ENCODE measurements at places on chromosomes 2 and 18.

DNA sequence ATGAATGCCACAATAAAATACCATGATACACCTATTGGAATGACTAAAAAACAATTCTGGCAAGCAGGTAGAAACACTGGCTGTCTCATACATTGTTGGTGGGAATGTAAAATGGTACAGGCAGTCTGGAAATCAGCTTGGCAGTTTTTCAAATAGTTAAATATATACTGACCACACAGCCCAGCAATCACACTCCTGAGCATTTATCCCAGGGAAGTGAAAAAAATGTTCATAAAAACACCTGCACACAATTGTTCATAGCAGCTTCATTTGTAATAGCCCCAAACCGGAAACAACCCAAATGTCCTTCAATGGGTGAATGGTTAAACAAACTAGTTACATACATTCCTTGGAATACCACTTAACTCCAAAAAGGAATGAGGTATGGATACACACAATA is 137.2 kb downstream of the TFCP2L1 start:
- DNase-seq: no peak

- peak; percentile 52 for DNase-seq
These were observed 37.9 kb downstream of the SLC38A11 start for GRCh38 chr2:164917296-164917903.

DNA sequence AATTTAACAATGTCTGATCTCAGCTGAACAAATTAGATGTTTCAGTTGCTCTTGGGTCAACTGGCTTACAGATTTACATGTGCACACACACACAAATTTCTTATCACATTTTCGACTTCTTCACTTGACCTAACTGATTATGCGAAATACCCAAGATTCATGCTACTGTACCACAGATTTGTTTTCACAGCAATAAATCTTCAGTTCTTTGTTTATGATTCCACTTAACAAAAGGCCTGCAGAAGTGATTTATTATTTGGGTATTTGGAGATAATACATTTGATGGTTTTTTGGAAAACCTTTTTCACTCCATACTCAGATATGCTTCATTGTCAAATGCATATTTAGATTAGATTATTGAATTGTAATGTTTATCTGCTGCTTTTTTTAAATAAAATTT is 129.0 kb downstream of the GALNT1 start:
- DNase-seq: no peak

DNA sequence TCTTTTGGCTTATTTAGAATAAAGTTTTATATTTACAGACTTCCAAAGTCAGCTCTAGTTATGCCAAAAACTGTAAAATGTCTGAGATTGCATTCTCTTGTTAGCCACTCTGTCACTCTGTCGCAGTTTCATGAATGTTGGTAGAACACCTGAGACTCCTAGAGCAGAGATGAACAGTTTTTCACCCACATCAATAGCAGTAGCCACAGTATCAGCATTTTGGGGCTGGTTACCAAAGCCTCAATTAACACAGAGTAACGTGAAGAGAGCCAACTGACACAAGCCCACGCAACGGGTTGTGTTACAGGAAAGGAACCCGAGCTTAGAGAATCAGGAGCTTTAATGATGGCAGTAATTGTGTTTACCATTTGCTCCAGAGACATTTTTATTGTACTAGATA is 443.0 kb upstream of the SLC39A10 start:
- no peak for DNase-seq

GRCh38 chr2:15555760-15556193 is 5.4 kb downstream of the NBAS start:
- DNase-seq: no peak

DNA sequence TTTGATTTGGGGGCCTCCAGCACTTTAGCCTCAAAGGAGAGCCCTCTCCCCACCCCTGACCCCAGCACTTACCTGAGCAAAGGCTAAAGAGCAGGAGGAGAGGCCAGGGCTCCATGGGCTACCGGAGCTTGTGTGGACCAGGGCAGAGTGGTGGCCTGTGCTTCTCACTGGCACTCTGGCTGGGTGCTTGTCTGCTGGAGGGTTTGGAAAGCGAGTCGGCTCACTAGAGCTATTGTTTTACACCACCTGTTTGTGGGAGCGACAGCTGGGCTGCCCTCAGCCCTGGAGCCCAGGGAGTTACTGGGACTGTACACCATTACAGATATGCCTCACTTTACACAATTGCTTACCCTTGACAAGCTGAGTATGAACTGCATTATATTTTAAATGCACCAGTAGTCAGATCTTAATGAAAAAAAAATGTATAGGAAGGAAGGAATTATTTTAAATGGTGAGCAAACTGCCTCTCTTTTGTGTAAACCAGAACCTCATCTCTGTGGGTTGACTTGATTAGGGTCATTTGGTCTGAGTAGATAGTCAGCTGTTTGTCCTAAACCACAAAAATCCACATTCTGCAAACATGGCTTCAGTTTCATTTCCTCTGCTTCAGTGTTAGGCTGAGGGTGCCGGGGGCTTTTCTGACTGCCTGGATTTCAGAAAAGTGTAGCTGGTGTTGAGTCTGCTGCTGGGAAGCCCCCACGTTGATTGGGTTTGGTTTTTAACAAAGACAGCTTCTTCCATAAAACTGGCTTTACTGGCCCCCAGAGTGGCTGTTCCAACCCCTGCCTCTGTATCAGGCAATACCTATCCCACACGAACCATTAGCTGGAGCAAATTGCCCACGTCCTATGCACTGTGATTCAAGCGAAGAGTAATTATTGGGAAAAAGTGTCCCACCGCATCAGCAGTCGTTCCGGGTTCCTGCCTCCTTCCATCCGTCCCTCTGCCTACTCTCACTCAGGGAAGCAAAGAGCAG is at the start of gene CHRNA1:
CHRNA1 (minus strand) TSS at position 193 of the 976 bp plus-strand sequence; CDS start at position 115, 78 bp downstream.
- peak; percentile 70 for DNase-seq

DNA sequence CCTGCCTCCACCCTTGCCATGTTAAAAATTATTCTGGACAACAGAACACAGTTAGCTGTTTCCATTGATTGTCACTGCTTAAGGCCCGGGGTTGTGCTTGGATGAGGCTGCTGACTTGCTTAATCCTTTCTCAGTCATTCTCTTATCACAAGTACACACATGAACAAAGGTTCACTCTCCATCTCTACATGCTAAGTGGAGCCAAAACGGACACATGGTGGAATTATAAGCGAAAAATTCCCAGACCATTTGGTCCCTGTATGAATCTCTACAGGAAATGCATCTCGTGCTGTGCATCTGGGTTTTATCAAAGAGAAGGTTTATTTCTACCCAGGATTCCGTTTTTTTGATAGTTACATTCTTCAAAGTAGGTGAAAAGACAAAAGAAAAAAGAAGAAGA is 177.5 kb upstream of the ETAA1 start:
- DNase-seq: no peak

DNA sequence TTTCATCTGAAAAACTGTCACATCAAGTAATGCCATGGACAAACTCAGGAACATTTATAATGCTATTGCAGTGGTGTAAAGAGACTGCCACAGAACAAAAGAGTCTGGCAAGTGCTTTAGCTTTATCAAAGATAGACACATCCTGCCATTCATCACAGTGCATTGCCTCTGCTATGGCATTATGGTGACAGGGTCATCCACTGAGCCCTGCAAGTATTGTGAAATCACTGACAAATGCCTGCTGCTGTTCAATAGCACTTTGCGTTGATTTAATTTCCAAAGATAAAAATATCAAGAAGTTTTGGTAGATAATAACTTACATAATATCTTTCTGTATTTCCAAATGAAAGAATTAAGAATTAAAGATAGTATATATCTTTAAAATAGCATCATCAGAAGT is 38.7 kb downstream of the NYAP2 start:
- no peak for DNase-seq

DNA sequence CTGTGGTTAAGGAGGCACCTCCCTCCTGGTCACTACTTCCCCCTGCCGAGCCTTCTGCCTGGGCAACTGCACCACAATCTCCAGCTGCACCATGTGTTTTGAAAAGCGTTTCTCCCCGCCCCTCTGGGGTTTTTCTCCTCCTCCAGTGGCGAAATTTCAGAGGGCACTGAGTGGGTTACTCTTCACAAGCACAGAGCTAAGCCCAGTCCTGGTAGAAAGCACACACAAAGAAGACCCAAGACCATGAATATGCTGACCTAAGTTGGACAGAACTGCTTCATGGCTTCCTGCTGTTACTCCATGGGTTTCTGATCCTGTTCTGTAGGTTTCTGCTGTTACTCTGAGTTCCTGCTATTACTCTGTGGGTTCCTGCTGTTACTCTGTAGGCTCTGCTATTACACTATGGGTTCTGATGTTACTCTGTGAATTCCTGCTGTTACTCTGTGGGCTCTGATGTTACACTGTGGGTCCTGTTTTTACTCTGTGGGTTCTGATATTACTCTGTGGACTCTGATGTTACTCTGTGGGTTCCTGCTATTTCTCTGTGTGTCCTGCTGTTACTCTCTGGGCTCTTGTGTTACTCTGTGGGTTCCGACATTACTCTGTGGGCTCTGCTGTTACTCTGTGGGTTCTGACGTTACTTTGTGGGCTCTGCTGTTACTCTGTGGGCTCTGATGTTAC is 216.6 kb downstream of the RTP5 start:
- DNase-seq: peak; percentile 64

- no peak for DNase-seq
These were observed 108.4 kb upstream of the BZW1 start for GRCh38 chr2:200703127-200703925.

GRCh38 chr2:23756593-23757292 is 170.2 kb downstream of the ATAD2B start:
- DNase-seq: no peak

DNA sequence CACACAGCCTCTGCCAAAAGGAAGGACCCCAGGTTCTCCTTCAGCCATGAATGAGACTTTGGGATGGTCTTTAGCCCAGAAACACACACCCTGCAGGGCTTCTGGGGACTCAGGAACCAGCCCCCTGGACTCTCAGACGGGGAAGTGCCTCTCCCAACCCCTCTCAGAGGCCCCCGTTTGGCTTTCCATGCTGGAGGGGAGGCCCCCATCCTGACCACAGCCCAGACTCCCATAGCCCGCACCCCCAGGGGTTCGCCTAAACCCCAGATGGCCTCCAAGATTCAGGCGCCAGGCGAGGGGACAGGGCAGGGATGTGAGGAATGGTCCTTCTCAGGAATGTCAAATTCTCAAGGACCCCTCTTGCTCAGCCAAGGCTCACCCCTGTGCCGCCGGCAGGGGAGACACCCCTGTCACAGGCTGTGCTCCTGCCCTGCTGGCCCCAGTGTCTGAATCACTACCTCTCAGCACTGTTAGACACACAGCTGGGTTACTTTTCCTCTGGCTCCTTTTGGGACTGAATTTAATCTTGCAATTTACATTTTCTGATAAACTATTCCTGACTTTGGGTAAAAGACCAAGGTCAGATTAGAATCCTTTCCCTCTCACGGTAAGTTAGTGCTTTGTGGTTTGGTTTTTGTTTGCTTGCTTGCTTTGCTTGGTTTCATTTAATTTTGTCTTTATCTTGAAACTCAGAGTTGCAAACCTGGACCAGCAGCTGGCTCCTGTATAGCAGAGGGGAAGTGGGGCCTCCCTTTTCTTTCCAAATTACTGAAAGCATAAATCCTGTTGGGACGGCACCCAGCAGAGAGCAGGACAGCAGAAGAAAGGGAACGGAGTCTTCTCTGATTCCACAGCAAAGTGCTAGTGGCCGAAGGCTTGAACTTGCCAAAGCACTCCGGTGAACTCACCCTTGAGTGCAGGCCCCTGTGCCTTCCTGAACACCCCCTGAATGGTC is 198.9 kb upstream of the RAB6C start:
- DNase-seq: no peak

DNA sequence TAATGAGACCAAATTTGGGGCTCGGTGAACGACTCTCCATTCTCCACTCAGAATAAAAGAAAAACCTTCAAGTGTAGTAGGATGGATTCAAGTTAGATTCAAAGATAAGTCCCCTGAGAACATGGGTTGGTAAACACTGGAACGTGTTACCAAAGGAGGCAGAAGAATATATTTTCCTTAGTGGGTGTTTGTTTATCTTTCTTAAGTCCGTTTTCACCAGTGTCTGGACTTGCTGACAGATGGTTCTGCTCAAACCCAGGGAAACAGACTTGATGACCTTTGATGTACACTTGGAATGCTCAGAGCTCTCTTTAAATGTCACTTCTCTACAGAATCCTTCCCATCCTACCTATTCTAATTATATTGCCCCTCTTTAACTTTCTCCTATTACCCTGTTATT is 310.3 kb upstream of the ZNF521 start:
- no peak for DNase-seq

GRCh38 chr18:73986711-73987110 is 160.9 kb downstream of the FBXO15 start:
- no peak for DNase-seq

DNA sequence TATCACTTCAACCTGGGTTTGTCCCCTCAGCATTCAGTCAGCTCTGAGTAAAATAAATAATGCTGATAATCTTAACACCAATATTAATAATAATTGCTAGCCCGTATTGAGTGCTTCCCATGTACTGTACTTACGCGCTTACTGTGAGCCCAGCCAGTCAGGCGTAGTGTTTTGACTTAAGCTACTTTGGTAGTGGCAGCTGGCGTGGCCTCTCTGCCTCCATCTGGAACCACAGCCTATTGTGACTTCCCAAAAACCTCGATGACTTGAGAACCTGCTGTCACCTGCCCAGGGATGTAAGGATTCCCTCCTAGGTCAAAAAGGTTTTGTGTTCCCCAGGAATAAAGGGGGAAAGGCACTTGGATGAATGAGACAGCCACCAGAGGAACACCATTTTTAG is 53.2 kb downstream of the SUMO1 start:
- no peak for DNase-seq

- no peak for DNase-seq
These were observed 6.9 kb downstream of the CD28 start for GRCh38 chr2:203713381-203713780.

GRCh38 chr2:44116319-44116718 is 52.4 kb upstream of the PPM1B start:
- no peak for DNase-seq

- DNase-seq: no peak
These were observed 14.9 kb downstream of the EMX1 start for GRCh38 chr2:72932045-72932740.

- no peak for DNase-seq
These were observed 26.3 kb upstream of the NPC1 start for GRCh38 chr18:23612434-23613090.

DNA sequence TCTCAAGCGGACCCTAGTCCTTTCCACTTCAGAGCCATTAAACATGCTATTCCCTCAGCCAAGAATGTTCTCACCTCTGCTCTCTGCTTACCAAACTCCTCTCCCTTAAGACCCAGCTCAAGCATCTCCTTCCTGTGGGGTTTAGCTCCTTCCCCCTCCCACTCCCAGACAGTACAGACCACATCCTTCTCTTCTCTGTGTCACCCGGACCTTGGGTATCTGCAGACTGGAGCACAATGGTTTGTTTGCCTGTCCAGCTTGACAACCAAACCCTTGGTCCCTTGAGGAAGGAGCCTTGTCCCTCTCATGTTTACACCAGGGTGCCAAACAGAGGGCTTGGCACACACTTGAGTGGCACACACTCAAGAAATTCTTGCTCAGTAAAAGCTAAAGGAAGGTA is 4.1 kb upstream of the CD8A start:
- DNase-seq: no peak

DNA sequence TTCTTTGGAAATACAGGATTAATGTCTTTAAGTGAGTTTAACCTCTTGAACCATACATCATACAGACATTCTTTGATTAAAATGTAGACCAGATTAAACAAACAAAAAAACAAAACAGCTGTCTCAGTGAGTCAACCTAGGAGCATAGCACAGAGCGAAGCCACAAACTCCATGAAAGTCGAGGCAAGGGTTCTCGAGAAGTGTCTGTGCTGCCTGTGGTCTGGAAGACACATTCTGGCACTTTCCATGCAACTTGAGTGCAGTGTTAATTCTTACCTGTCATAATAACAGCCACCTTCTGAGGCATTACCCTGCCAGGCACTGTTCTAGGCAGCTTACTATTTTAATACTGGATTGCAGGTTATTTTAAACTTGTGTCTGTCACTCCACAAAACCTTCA is 435.5 kb upstream of the MMADHC start:
- no peak for DNase-seq

- peak; percentile 37 for DNase-seq
These were observed 8.7 kb upstream of the TXNDC2 start for GRCh38 chr18:9876867-9877654.
